ENCODE measurements at places on chromosomes 13 and 19. TPM values are rescaled to one million over a fixed set of nuclear protein-coding genes. Genes with fewer than 3 reads are reported as not detected.

Gene MUC16
- 0.60 TPM for total RNA-seq

Gene CDC16
- 102 TPM for total RNA-seq

Gene CLDND2
- 0.56 TPM for total RNA-seq

DNA sequence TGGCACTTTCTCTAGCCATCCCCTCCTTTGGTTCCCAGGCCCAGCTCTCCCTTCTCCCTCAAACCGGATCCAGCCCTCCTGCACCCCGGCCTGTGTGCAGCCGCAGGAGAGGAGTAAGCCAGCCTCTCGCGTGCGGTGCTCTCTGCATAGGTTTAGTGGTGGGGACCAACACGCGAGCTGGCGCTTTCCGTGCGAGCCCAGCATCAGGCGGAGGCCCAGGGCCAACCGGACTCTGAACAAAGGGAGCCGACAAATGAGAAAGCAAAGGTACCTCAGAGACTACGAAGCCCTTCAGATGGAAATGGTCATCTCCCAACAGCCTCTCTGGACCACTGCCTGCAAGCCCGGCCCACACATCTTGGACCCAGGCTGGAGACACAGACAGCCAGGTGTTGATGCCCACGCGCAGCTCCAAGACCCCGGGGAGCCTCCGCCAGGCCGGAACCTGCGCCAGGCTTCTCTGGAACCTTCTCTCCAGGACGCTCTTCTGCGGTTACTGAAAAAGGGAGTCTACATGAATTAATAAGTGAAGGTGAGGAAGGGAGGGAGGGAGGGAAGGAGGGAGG is 16.5 kb upstream of the LATS2 start:
- H3K4me3 ChIP-seq, result peak overlapping the region; percentile 18
- no peak for DNase-seq
- H3K36me3 ChIP-seq, result no peaks in the 10 kb centered on the region
- no peak overlapping the region for H3K27ac ChIP-seq

GRCh38 chr19:28705008-28705407 is 507.9 kb downstream of the UQCRFS1 start:
- peaks cover 7% of the 10 kb centered on the region for H3K27me3 ChIP-seq
- no peaks in the 10 kb centered on the region for H3K4me1 ChIP-seq
- H3K36me3 ChIP-seq, result no peaks in the 10 kb centered on the region
- H3K27ac ChIP-seq, result no peak overlapping the region
- no peak overlapping the region for H3K4me3 ChIP-seq

DNA sequence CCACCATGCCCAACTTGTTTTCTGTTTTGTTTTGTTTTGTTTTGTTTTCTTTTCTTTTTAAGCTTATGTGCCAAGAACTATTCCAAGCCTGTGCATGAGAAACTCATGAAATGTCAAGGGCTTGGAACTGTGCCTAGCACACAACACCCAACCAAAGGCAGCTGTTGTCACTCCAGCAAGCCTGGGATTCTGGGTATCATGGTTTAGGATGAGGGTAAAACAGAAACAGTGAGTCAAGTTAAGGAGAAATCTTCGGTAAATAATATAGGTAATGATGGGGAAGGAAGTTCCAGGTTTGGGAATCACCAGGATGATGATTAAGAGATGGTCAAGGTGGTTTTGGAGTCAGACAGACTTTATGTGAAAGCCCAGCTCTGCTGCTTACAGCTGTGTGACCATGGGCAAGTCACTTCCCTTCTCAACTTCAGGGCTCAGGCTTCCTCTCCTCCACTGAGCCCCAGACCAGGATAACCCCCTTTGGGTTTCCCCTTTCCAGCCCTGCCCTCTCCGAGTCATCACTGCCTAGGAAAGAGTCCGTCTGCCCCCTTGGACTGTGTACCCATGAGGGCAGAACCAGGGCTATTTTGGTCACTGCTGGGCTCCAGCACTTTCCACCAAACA is 5.0 kb downstream of the PVR start:
- H3K27me3 ChIP-seq, result no peaks in the 10 kb centered on the region
- no peak overlapping the region for H3K4me3 ChIP-seq
- H3K27ac ChIP-seq, result no peak overlapping the region
- no peak for DNase-seq

- H3K27me3 ChIP-seq, result no peaks in the 10 kb centered on the region
- no peaks in the 10 kb centered on the region for H3K36me3 ChIP-seq
- H3K4me3 ChIP-seq, result no peak overlapping the region
- peaks cover 44% of the 10 kb centered on the region for H3K4me1 ChIP-seq
- peak overlapping the region; percentile 41 for H3K27ac ChIP-seq
Measured at GRCh38 chr13:59748046-59748445, 415.7 kb downstream of the DIAPH3 start.

- H3K27ac ChIP-seq, result no peak overlapping the region
- no peaks in the 10 kb centered on the region for H3K4me1 ChIP-seq
- H3K4me3 ChIP-seq, result no peak overlapping the region
- H3K36me3 ChIP-seq, result peaks cover 1% of the 10 kb centered on the region
Measured at GRCh38 chr19:1761528-1762242, 8.4 kb downstream of the ONECUT3 start.

DNA sequence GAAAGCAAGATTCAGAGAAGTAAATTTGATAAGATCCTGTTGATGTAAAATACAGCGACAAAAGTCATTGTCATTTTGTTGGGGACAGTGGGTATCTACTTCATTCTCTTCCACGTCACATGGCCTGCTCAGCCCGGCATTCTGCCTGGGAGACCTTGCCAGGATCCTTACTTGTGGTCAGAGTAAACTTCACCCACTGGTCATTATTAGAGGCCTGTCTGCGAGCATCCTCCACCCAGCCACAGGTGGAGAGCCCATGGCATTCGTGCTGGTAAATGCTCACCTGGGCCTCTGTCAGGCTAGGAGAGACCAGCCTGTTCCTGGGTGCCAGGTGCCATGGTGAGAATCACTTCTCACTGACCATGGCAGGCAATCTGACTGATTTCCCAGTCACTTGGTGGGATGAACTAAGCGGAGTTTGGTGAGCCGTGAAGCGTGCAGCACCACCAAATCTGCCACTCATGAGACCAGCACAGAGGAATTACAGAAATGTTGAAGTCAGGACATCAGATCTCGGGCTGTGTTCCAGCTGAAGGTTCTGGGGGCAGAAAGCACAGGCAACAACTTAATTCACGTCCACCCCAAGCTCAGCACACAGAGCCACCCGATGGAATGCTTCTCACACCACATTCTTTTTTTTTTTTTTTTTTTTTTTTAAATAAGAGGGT is 107.0 kb downstream of the SIPA1L3 start:
- H3K27me3 ChIP-seq, result no peaks in the 10 kb centered on the region
- no peak for DNase-seq
- H3K4me3 ChIP-seq, result no peak overlapping the region
